ENCODE measurements at places on chromosomes 1 and 21.

DNA sequence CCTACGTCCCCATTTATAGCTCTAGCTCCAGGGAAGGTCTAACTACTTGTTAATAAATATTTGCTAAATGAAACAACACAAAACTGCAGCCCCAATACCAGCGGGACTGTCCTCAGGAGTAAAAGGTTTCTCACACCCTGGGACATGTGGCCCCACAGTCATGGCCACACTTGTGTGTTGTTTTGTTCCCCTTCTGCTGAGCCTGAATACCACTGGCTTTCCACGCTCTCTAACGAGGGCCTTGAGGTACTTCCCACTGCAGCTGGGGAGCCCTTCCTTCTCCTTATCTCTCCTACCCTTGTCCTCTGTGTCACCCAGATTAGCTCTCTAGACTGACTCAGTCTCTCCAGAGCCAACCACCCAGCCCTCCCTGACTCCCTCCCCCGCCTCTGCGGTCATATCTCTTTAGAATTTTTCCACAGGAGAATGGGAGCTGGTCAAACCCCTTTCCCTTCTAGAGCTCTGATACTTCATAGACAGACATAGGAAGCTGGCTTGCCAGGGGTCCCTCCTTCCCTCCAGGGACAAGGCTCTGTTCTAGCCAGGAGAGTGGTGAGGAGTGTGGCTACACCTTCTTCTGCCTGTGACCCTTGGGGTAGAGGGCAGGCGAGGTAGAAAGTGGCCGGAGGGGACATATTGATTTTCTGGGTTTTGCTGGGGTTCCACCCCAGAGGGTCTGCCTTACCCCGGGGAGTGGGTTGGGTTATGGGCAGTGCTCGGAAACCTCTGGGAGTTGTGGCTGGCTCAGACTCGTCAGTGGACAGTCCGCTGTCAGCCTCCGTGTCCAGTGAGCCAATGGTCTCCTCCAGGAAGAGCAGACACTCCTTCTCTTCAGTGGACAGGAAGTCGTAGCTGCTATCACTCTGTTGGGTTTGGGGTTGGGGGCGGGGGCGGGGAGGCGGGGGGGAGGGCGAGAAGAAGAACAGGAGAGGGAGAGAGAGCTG lies 8.1 kb downstream of the C1orf116 start:
- DNase-seq = no peak

GRCh38 chr21:39444421-39445180 lies 977 bp downstream of the LCA5L start:
- DNase-seq = peak; percentile 14

DNA sequence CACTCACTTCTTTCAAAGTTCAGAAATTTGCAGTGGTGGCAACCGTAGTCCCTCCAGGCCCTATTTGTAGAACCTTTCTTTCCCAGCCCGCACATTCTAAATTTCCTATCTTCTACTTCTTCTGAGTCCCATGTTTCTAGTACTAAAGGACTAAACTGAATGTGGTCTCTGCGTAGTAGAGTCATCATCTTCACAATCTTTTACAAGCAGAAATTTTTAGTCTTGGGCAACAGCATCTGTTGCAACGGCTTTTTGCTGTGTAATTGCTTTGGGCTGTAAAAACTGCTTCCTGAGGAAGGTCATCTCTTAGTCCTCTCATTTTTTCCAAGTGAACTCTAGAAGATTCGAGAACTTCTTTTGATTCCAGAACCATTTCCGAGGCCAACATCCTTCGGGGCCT lies 23.9 kb downstream of the VAV3 start:
- DNase-seq = no peak

DNA sequence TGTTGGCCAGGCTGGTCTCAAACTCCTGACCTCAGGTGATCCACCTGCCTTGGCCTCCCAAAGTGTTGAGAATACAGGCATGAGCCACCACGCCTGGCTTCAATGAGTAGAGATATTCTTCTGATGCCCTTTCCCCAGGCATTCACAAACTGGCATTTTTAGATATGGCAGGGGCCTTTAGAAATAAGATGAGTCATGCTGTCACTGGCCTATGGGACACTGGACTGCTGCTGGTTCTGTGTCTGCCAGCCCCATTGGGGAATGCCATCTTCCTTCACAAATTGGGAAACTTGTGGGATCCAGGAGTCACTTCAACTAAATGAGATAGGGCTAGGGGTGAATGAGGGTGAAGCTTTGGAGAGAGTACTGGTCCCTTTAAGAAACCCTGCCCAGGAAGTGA lies 16.0 kb downstream of the KLHDC8A start:
- no peak for DNase-seq

DNA sequence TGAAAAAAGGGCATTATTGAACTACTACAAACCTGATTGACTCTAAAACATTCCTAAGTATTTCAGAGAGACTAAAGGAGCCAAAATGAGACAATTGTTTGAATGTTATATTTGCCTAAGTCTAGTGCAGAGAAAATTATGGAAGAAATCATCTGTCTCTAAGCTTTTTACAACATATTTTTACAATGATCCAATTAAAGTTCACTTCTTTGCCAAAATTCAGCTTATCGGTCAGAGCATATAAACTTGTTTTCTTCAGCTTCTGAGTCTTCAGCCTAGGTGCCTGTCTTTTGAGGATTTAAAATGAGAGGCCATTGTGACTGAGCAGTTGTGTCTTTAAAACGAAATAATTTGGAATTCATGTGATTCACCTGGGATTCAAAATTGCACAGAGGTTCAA lies 181.2 kb upstream of the SGIP1 start:
- no peak for DNase-seq

DNA sequence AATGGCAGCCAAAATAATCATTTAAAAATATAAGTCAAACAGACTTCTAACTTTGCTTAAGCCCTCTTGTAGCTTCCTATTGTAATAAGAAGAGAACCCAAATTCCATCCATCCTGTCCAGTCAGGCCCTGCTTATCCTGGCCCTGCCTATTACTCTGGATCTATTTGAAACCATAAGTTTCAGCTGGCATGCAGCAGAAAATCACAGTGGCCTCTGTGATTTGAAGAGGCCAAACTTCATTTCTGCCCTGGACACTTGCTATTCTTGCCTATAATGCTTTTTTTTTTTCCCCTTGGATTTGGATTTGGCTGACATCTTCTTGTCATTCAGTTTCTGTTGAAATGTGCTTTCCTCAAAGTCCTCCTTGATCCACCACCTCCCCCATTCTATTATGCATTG lies 642.8 kb downstream of the USP25 start:
- DNase-seq = no peak

- DNase-seq = no peak
These were observed 5.3 kb downstream of the RPS8 start for GRCh38 chr1:44780583-44781121.

GRCh38 chr1:17653728-17654351 lies 101.3 kb upstream of the ACTL8 start:
- DNase-seq = peak; percentile 25

DNA sequence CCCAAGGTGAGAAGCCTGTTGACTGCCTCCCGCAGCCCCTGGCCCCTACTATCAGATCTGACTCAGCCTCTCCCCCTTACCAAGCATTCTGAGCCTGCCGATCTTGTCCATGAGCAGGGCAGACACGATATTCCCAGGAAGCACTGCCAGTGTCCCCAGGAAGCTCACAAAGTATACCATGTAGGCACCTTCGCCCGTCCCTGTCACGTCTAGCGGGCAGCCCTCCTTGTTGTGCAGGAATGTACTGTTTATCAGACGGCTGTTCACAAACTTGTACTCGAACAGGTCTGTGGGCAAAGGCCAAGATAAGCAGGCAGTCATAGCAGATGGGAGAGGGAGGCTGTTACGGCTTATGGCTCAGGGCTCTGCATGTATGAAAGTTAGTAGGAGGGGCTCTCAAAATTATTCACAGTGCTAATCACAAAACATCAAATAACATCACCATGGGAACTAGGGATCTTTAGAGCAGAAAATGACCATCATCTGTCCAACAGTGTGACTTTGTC lies 7.3 kb downstream of the BOLA1 start:
- DNase-seq = no peak

GRCh38 chr1:3783651-3784474 lies 11.3 kb downstream of the SMIM1 start:
- no peak for DNase-seq

DNA sequence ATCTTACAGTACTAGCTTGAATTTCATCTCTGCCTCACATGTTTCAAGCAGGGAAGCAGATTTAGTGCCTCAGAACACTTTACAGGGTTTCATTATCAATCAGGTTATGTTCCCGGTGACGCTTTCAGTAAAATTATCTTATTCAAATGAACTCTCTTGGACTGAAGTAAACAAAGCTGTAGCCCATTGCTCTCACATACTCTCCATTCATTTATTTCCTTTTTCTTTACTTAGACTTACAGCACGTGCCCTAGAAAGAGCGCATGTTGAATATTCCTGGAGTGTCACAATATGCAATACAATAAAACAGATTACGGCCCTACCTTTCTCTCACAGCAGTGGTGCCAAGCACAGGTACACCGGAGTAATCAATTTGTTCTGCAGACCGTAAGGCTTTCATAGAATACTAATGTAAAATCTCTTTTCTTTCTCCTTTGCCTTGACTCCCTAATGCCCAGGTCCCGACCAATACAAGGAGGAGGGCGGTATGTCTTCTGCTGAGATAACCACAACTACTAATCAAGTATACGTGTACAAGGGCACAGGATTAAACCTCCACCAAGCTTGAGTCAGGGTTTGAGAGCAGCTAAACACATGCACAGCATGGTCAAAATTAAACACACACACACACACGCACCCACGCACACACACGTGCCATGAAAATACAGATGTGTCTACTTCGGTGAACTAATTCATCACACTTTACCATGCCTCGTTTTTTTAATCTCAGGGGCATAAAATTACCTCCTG lies 62.8 kb downstream of the NRIP1 start:
- DNase-seq = no peak

- DNase-seq = no peak
These were observed 130.8 kb downstream of the USP25 start for GRCh38 chr21:15860541-15860940.

DNA sequence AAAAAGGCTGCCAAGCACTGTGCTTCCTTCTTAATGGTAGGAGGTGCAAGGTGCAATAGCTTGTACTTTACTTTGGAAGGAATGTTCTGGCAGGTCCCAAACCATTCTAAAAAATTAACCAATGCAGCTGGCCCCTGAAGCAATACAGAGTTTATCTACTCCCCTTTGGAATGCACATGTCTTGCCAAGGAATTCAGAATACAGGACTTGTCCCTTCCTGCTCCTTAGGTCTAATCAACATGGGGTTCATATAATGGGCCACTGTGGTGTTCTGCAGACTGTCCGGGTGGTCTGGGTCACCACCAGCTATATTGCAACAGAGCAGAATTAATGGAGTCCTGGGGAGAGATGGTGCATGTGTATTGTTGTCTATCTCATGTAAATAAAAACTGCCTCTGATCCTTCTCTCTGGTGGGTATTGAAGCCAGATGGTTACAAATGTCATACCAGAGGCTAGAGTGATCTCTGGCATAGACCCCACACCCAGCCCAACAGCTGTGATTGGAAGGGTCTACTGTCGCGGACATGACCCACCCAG lies 112.8 kb downstream of the RIPK4 start:
- DNase-seq = peak; percentile 24

DNA sequence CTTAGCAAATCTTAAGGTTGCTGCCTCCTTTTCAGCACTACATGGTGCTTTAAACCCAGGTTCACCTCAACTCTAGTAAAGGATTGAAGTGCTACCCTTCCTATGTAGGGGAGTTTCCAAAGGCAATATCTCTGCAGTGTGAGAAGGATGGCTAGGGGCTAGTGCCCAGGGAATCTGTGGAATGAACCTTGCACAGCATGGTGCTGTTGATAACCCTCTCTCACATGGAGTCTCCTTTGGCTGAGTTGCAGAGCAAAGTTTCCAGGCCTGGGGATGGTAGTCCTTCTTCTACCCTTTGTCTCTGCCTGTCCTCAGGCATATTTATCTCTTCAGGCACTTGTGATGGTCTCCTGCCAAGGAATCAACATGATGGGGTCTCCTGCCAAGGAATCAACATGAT lies 59.4 kb downstream of the AXDND1 start:
- no peak for DNase-seq

GRCh38 chr1:183270541-183271141 lies 84.6 kb downstream of the LAMC2 start:
- DNase-seq = peak; percentile 94

DNA sequence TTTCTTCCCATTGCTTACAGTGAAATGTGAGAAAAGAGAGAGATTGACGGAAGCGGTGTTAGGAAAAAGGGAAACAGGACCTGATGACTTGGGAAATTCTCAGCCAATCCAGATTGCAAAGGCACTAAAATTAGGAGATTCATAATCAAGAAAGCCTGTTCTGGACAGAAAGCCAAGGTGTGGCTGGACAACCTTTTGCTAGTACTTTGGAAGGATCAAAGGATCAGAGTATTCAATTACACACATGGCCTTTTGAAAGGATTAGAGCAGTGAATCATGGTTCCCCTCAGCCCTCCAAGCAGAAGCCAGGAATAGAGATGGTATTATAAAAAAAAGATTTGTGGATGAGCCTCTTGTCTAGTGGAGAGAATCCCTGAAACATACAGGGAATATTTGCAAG lies 669.8 kb upstream of the ADAMTS5 start:
- DNase-seq = no peak

DNA sequence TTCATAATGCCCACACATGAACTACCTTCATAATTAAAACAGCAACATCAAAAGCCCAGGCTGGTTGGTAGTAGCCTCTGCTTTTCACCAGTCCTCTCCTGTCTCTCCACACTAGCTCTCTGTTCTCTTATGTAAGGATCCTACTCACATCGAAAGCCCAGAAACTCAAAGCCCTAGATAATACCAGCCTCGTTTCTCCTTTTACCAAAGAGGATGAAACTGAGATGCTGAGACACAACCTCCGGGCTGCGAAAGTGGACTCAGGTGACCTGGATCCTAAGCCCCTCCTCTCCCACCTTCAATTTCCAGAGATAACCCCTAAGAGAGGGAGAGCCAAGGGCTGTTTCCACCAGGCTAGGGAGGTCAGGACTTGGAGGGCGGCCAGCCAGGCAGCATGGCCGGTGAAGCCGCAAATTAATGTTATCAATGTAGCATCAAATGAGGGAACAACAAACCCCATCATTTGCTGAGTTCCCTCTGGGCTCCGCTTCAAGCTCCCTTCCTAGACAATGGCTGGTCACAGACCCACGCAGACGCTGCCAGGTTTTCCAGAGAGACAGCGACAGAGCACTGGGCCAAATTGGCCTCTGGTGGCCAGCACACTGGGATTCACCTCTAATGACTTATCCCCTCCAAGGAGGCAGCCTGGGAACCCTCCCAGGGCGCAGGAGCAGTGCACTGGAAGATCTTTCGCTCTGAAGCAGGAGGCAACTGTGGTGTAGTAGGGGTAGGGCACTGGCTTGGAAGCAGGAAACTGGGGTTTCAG lies 20.7 kb upstream of the STMN1 start:
- DNase-seq = no peak

GRCh38 chr1:155236451-155236850 lies 18.8 kb downstream of the ENTREP3 start:
- no peak for DNase-seq

DNA sequence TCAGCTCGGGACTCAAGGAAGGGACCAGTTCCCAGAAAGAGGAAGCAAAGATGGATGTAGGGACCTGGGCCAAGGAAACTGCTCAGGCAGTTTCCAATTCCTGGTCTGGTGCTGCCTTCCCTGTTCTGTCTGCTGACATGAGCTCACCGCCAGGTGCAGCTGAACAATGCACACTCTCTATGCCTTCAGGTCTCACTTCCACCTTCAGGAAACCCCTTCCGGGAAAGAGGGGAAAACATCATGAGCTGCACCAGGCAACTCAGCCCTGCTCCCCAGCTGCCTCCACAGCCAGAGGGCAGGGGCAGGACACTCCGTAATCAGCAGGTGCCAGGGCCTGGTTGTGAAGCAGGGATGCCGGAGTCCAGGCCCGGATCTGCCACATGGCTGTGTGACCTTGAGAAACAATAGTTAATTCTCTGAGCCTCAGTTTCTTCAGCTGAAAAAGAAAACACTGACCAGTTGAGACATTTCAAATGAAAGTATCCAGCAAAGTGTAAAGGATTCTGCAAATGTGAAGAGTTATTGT lies 27.8 kb downstream of the SMIM12 start:
- no peak for DNase-seq

Data from HCEC 1CT (cell line).